ENCODE measurements at places on chromosomes 3 and 15.

GRCh38 chr15:93257920-93258319, 168.9 kb upstream of the RGMA start:
- no peak for DNase-seq

- DNase-seq = no peak
Measured at GRCh38 chr15:64009241-64009640, 37.0 kb downstream of the DAPK2 start.

- no peak for DNase-seq
Measured at GRCh38 chr3:14640157-14640562, 11.4 kb upstream of the CCDC174 start.

GRCh38 chr15:42083605-42083908, 10.8 kb downstream of the PLA2G4D start:
- DNase-seq = no peak

GRCh38 chr3:171261487-171261886, 198.7 kb downstream of the TNIK start:
- DNase-seq = peak; percentile 26

- DNase-seq = no peak
Measured at GRCh38 chr3:184648636-184649035, 63.2 kb downstream of the MAGEF1 start.

- DNase-seq = no peak
Measured at GRCh38 chr15:34799149-34800101, 4.1 kb upstream of the ACTC1 start.

DNA sequence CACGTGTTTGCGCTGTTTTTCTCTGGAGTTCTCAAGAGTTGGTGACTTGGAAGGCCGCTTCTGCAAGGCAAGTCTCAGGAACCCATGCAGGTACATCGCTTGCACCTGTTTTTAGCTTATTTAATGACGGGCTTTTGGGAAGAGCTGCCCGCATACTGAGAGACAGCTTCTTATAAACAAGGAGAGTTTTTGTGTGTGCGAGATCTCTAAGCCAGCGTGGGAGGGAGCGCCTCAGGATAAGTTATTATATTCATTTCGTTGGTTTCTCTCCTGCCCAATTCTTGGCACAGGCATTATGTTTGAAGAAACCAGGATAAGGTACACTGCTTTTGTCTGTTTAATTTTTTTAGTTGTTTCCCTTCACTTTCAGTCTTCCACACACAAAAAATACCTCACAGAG, 11.4 kb upstream of the SACM1L start:
- no peak for DNase-seq

DNA sequence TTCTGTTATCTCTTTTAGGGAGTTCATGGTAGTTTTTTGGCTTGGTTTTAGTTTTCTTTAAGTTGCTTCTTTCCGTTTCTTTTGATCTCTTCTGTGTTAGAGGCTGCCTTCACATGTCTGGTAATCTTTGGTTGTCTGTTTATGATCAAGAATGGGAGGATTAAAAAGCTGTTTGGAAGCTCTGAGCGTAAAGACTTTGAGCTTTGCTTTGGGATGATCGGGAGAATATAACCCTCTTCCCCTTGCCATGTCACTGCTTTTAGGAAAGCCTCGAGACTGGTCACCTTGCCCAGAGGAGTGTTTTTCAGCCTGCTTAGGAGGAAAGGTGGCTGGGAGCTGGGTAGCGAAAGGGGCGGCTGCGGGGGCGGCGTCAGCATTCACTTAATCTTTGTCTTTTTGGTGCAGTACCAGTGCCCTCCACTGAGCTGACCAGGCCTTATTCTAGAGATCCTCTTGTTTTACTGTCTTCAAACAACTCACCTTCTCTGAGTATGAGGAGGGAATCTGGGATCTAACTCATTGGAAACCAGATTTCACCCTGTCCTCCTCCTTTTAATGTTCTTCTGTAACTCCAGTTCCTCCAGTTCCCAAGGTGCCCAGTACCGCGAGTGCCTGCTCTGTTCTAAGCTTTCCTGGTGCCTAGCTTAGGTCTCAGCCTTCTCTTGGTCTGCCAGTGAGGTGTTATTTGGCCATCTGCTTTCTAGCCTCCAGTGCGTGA, 15.5 kb downstream of the TATDN2 start:
- no peak for DNase-seq

DNA sequence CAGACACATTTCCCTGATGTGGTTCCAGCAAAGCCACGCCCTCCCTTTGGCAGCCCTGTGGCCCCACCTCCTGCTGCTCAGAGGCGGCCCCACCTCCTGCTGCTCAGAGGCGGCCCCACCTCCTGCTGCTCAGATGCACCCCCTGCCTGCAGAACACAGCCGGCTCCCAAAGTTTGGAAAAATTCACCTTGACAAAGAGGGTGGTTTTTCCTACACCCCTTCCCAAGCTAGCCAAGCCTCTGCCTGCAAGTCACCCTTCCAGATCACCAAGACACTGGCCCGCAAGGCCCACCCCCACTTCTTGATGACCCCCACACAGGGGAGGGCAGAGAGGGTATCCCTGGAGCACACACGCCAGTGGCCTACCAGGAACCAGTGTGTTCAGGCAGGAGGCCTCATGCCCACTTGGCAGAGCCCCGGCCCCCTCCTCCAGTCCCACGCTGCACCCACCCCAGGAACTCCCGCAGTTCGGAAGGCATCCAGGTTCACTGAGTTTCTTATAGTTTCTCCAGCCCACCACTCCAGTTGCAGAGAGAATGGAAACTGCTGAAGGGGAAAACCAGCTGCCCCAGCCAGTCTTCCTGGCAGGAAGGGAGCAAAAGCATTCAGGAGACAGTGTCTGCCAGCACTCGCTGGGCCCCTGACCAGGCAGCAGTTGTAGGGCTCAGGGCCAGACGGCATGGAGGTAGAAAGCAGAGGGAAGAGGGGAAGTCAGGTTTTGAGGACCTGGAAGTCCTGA, 2.3 kb upstream of the HAPLN3 start:
- DNase-seq = peak; percentile 53

GRCh38 chr15:85164841-85165466, 183.3 kb downstream of the PDE8A start:
- no peak for DNase-seq

DNA sequence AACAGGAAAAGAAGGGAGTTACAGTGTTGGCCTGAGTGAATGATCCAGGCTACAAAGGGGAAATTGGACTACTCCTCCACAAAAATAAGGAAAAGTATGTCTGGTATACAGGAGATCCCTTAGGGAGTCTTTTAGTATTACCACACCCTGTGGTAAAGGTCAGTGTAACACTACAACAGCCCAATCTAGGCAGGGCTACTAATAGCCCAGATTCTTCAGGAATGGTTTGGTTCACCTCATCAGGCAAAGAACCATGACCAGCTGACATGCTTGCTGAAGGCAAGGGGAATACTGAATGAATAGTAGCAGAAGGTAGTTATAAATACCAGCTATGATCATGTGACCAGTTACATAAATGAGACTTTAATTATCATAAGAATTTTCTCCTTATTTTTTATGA, 372.6 kb upstream of the ATP11B start:
- DNase-seq = no peak

DNA sequence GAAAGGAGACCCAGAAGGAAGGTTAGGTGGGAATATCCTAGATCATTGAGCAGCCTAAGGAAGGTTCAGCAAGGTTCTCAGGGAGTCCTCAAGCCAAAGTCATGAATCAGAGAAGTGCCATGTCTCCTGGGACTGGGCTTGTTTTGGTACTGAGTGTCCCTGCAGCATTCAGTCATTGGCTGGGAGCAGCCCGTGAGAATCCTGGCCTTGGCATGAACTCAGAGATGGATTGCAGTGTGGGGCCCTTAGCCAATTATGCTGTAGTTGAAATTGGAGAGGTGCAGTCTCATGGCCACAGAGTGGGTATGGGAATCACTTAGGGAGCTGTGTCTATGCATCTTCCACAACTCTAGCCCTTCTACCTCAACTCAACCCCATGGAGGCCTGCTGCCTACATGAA, 17.0 kb upstream of the PPM1L start:
- no peak for DNase-seq

- DNase-seq = no peak
Measured at GRCh38 chr3:9253327-9253726, 3.9 kb upstream of the SRGAP3 start.

- DNase-seq = no peak
Measured at GRCh38 chr15:62107571-62108121, 40.9 kb downstream of the C2CD4A start.

GRCh38 chr15:35698331-35698730, 152.4 kb upstream of the DPH6 start:
- DNase-seq = no peak

GRCh38 chr15:59993041-59993750, 10.9 kb upstream of the FOXB1 start:
- no peak for DNase-seq

DNA sequence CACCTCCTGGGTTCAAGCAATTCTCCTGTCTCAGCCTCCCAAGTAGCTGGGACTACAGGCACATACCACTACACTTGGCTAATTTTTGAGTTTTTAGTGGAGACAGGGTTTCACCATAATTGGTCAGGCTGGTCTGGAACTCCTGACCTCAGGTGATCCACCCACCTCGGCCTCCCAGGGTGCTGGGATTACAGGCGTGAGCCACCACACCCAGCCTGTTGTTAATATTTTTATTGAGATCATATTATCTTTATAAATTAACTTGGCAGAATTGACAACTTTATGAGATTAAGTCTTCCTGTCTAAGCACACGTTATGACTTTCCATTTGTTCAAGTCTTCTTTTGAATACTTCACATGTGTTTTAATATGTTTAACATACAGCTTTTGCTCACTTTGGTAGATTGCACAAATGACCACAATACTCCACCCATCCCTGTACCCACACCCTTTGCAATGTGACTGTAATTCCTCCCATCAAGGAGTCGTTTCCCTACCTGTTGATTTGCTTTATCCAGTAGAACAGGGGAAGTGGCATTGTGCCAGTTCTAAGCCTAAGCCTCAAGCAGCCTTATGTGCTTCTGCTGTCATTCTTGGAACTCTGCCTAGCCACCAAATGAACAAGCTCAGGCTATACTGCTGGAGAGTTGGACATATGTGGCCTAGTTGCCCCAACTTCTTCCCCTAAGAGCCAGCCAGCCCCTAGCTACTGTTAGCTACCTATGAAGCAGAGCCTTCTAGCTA, 8.2 kb downstream of the XYLB start:
- DNase-seq = no peak

DNA sequence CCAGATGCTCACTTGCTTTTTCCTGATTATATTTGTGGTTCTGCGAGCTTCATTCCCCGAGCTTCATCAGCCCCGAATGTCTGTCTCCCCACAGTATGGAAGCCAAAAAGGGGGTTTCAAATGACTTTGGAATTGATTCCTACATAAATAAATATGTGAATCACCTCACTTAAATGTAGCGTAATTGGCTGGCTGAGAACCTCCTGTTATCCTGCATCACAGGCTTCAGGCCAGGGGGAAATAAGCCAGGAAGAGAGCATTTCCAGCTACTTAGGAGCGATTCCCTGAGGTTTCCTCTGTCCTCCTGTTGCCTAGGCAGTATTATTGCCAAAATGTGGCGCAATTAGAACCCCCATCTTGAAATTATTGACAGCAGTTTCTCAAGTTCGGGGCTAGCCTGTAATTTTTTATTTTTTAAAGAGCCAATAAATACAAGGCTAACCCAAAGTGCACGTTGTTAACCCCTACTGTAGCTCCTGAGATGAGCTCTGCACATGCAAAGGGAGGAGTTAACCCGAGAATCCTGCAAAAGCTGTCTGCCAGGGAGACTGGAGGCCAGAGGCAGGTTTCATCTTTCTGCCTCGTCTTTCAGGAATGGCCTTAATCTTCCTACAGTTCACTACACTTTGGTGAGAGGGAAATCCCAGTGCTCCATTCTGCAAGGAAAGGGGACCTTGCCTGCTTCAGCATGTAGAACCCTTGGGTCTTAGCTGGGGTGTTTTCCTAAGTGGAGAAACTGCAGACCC, 148.2 kb downstream of the ADAMTS9 start:
- no peak for DNase-seq

- no peak for DNase-seq
Measured at GRCh38 chr15:89749951-89750559, 994 bp downstream of the MESP1 start.

DNA sequence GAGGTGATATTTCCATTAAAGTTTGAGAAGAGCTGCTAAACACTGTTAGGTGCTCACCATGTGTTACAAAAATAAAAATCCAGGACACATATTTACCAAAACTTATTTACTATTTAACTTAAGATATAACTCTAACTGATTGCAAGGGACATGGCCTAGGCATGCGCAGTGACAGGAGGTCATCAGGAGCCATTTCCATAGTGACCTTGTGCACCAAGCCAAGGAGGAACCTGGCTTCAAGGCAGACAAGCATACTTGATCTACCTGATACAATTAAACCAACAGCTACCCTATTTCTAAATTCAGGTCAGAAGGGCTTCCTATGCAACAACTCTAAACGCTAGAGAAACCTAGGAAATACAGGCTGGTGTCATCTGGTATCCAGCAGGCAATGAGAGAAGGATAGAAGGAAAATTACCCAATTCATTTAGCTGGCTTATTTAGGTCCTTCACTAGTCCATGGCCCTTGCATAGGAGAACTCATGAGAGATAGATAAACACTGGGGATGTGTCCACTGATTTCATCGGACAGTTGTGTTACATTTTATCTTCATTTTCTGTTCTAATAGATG, 134.4 kb downstream of the FOXB1 start:
- no peak for DNase-seq

GRCh38 chr15:50330921-50331320, 24.1 kb downstream of the GABPB1 start:
- DNase-seq = no peak

DNA sequence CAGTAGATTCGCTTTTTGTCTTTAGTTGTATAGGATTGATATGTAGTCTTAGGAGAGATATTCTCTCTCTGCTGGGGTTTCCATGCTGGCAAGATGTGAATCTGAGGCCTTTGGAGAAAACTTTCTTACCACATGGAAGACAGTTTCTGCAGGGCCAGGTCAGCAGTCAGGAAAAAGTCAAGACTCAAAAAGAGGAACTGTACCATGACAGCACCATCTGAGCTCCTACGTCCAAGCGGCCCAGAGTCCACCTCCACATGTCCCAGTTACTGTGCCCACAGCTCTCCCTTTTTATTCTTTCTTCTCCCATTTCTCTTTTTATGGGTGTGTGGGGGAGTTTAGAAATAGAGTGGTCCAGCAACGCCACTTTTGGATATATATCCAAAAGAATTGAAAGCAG, 172.0 kb downstream of the MTHFS start:
- DNase-seq = no peak

- DNase-seq = no peak
Measured at GRCh38 chr3:141507392-141508066, 20.7 kb downstream of the RASA2 start.

GRCh38 chr15:74365598-74366445, 1.6 kb downstream of the CYP11A1 start:
- DNase-seq = peak; percentile 46

- no peak for DNase-seq
Measured at GRCh38 chr15:94456226-94456625, 224.9 kb downstream of the MCTP2 start.

DNA sequence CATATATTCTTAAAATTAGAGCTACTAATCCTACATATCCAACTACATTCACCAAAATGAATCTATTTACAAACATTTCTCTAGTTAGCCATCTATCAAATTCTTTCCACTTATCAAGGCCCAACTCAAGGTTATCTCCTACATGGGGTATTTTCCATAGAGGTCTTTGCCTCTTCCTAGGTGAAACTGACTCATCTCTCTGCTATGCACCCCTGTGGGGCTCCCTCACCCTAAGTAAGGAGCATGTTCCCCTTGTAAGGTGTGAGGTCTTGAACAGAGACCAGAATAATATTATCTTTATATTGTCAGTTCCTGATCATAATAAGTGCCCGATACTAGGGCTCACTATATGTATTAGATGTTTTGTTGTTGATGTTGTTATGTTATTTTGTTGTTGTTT, 74.6 kb upstream of the TSC22D2 start:
- DNase-seq = no peak

GRCh38 chr3:129058441-129059200, 2.0 kb upstream of the GP9 start:
- no peak for DNase-seq

- DNase-seq = no peak
Measured at GRCh38 chr15:68641376-68641775, 62.6 kb downstream of the CORO2B start.
